ENCODE measurements at places on chromosomes 1 and 21. TPM values are rescaled to one million over a fixed set of nuclear protein-coding genes. Genes with fewer than 3 reads are reported as not detected.
A peak's percentile ranks its signal among the peaks of the same experiment; 100 is the strongest.

DNA sequence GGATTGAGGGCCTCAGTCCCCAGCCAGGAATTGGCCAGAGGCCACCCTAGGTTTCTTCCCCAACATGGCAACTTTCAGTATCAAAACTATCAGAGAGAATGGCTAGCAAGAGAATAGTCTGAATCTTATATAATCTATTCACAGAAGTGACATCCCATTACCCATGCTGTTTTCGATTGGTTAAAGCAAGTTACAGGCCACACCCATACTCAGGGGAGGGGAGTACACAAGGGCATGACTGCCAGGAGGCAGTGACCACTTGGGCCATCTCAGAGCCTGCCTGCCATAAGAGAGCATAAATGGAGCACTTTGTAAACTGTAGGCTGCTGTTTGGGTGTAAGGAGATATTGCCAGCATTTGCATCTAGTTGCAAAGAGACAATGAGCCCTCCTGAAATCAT, 65.4 kb downstream of the FAM163A start:
- H3K4me3 ChIP-seq: no peak overlapping the region
- no peak for DNase-seq
- no peak overlapping the region for H3K27ac ChIP-seq

DNA sequence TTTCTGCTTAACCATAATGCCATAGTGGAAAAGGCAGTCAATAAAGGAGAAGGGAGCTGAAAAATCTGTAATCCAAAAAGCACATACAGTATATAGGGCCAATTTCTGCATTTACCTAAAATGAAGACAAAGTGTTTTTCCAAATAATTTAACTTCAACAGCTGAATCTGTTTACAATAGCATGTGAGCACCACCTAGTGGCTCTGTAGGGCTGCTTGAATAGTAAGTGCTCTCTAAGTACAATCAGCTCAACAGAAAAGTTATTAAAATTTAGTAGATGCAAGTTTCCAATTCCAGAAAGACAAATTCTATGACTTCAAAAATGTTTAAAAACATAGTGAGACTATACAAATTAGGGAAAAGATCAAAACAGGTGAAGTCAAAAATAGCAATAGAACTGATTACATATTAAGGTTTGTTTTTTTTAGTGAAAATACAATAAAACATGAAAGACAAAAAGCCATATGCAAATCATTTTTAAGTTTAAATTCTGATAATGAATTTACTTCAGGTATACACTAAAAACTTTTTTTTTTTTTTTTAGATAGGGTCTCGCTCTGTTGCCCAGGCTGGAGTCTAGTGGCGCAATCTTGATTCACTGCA, 220.0 kb downstream of the SETD4 start:
- no peak overlapping the region for H3K27ac ChIP-seq
- H3K27me3 ChIP-seq: peaks cover 37% of the 10 kb centered on the region
- H3K36me3 ChIP-seq: no peaks in the 10 kb centered on the region
- no peak overlapping the region for H3K4me3 ChIP-seq
- H3K4me1 ChIP-seq: no peaks in the 10 kb centered on the region
- peak; percentile 73 for DNase-seq

DNA sequence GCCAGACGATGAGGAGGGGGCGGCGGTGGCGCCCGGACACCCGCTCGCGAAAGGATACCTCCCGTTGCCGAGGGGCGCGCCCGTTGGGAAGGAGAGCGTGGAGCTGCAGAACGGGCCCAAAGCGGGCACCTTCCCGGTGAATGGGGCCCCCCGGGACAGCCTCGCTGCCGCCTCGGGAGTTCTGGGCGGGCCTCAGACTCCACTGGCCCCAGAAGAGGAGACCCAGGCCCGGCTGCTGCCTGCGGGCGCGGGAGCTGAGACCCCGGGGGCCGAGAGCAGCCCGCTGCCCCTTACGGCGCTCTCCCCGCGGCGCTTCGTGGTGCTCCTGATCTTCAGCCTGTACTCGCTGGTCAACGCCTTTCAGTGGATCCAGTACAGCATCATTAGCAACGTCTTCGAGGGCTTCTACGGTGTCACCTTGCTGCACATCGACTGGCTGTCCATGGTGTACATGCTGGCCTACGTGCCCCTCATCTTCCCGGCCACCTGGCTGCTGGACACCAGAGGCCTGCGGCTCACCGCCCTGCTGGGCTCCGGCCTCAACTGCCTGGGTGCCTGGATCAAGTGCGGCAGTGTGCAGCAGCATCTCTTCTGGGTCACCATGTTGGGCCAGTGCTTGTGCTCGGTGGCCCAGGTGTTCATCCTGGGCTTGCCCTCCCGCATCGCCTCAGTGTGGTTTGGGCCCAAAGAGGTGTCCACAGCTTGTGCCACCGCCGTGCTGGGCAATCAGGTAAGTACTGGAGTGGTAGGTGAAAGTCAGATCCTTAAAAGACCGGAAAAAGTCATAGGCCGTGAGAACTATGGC, 588 bp downstream of the FLVCR1 start:
- H3K27me3 ChIP-seq: no peaks in the 10 kb centered on the region
- DNase-seq: peak; percentile 52

Gene LENEP
- not detected for total RNA-seq

Gene TRIM63
- 39.6 TPM for total RNA-seq

All from cardiac muscle cell (in vitro differentiated cells and primary cell).